Pulmonary artery endothelial cell (primary cell): ENCODE measurements at places on chromosomes 2 and 18.

- no peak for DNase-seq
Measured at GRCh38 chr2:168328421-168328820, 81.0 kb upstream of the STK39 start.

- no peak for DNase-seq
Measured at GRCh38 chr18:22186484-22186971, 17.1 kb downstream of the GATA6 start.

- DNase-seq, result no peak
Measured at GRCh38 chr2:153213022-153213421, 265.5 kb downstream of the RPRM start.

DNA sequence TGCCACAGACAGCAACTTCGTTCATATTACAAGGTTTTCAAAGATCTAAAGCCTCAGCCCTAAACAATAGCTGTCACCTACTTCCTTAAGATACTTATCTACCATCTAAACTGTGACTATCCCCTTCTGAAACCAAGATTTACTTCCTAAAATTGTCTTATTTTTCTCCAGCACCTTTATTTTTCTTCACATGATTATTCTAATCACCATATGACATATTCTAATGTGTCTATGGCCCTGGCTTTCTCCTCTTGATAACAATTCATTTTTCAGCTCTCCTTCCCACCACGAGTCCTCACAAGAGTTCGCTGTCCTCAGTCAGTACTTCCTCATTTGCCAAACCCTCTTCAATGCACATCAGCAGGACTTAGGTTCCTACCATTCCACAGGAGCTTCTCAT, 53.9 kb downstream of the RTTN start:
- DNase-seq, result no peak

GRCh38 chr2:48529676-48530032, 300 bp upstream of the STON1 start:
- DNase-seq, result no peak

GRCh38 chr18:49761771-49762170, 51.6 kb downstream of the ACAA2 start:
- no peak for DNase-seq

- no peak for DNase-seq
Measured at GRCh38 chr2:215301994-215302393, 9.9 kb upstream of the ATIC start.

- DNase-seq, result no peak
Measured at GRCh38 chr2:136310005-136310495, 192.1 kb upstream of the CXCR4 start.

DNA sequence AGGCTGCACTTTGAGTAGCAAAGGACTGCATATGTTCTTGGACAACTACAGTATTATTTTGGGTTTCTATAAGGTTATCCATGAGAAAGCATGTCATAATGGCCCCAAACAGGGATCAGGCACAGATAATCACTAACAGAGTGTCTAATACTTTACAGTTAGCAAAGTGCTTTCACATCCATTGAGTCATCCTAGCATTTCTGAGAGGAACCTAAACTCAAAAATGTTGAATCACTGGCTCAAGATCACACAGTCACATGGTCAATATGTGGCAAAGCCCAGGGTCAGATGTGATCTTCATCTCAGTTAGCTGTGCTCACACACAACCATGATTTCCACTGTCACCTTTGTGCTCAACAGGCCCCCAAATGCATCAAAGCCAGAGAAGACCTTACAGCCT, 156.1 kb upstream of the VRK2 start:
- no peak for DNase-seq

- no peak for DNase-seq
Measured at GRCh38 chr2:232203166-232203891, 175.2 kb upstream of the ALPP start.

GRCh38 chr2:20524412-20525040, 77.7 kb downstream of the RHOB start:
- no peak for DNase-seq

DNA sequence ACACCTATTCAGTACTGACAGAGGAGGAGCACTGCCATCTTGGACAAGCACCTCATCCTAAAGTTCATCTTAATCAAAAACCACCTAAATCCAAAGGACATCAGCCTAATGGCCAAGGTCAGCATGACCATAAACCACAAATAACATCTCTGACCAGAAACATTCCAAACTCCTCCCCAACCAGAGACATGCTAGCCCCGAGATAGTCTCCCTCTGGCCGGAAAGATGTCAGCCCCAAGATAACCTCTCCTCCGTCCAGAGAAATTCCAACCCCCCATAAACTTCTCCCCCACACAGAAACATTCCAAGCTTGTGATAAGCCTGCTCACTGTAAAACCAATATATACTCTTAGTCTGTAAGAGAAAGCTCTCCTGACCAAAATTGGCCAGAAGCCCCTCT, 260.6 kb downstream of the CLIP4 start:
- DNase-seq, result no peak

DNA sequence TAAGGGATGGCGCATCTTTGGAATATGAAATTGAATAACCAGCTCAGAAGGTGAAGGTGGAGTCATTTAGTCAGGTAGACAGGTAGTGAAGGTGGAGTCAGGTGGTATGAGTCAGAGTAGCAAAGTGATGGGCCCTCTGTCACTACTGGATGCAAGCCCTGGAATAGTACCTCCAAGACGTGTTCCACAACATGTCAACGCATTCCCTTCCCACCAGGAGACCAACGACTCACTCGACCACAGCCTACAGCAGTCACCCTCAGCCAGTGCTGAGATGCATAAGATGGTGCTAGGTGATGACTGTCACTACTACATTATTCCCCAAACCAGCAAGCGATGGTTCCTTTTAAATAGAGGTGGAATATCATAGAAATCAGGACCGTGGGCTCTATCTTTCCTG, 6.8 kb downstream of the CPLX4 start:
- DNase-seq, result no peak

DNA sequence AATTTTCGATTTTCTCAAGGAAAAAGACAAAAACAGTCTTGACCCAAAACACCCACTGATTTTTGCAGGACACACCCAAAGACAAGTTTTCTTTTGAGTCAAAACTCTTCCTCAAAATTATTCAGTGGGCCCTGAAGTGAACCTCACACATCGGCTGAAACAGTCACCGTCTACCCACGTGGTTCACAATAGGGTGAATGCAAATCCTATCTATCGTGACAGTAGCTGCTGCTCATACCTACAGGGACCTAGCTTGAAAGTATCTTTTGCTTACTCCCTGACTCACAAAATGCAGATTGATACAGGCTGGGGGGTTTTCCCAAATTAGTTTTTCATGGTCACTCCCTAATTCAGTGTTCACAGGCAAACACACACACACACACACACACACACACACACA, 10.7 kb upstream of the CD226 start:
- no peak for DNase-seq

DNA sequence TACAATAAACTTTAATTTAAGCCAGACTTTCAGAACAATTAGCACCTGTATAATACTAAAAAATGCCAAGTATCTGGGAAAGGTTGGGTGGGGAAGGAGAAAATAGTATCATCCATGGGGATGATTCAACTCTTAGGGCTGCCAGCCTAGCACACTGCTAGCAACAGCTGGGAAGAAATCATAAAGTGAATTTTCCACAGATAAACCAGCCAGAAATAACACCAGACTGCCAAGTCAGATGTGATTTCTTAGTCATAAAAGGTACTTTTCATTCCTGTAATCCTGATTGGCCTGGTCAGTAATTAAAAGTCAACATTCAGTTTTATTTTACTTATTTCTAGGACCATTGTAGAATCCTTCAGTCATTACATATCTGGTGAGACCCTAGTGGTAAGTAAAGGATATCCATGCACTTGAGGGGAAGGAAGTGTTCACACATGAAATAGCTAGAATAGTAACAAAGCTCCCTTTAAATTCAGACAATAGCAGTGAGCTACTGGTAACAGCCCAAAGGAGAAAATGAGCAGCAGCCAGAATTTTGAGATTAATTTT, 59.4 kb downstream of the LIMS1 start:
- peak; percentile 53 for DNase-seq

- no peak for DNase-seq
Measured at GRCh38 chr2:6408057-6408456, 457.6 kb downstream of the CMPK2 start.

GRCh38 chr2:174786066-174786725, 21.9 kb upstream of the CHRNA1 start:
- DNase-seq, result peak; percentile 56

DNA sequence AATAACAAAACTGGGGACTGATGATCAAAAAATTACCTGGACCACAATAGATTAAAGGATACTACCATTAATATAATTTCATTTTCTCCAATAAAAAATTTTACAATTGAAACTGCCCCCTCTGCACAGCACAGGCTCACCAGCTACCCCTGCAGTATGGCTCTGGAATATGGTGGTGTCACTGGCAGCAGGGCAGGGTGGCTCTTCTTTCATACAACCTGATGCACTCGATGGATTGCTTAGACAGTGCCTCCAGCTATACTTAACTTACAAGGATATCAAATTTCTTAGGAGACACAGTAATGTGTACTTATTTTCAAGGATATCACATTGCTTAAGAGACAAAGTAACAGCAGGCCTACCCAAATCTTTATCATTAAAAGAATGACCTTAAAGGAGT, 124.0 kb downstream of the PRELID3A start:
- no peak for DNase-seq

DNA sequence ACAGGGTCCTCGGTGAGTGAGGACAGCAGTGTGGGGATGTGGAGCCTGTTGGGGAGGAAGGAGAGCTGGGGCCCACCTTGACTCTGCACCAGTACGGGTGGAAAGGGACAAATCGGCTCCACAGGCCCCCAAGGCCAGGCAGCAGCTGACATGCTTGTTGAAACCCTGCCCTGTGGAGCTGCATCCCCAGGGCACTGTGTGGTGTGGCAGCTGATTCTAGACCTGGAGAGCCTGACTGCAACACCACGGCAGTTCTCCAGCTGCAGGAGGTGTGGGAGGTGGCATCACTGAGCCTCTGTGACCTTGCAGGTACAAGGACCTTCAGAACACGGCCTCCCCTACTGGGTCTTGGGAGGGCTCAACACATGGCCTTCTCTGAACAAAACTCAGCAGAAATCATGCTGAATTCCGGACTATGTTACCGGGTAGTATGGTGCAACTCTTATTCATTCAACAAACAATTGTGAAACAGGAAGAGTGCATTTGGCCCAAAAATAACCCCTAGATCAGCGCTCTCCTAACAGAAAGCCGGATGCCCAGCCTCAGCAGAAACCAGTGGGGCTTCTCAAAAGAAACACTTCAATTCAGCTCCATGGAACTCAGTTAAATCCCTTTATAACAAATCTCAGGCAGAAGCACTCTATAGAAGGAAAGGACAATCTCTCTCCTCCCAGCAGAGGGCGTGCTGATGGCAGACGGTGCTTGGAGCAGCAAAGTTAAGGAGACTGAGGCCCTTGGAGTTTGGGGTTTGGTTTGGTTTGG, 104.4 kb upstream of the SALL3 start:
- DNase-seq, result no peak

DNA sequence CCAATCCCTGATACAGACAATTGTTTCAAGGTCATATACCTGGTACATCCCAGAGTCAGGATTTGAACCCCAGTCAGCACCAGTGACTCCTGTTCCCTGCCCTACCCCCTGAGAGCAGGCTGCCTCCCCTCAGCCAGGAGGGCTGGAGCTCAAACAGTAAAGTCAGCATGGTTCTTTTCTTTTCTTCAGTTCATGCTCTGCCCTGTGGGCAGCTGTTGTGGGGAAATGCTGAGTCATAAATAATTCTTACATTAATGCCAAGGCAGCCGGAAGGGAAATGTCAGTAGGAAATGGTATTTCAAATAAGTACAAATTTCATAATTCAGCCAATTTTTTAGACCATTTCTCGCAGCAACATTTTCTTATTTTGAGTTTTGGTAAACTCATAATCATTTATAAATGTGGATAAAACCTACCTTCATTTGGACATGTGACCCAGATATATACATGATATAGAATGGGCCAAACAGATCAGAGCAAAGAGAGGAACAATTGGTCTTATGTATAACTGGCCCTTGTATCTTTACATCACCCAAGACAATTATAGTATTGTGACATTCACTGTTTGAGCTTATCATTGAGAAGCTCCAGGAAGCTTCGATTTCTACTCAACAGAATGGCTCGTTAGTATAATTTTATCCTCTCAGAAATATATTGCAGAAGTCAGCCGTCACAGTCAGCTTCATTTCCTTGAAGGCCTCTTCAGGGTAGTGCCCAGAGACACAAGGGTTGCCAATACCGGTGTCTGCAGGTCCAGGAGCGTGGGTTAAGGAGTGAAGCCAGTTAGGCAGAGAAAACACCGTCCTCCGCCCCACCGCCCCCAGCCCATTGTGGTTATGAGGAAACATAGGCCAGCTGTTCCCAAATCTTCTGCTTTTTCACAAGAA, 28.0 kb upstream of the SCYGR1 start:
- peak; percentile 53 for DNase-seq

DNA sequence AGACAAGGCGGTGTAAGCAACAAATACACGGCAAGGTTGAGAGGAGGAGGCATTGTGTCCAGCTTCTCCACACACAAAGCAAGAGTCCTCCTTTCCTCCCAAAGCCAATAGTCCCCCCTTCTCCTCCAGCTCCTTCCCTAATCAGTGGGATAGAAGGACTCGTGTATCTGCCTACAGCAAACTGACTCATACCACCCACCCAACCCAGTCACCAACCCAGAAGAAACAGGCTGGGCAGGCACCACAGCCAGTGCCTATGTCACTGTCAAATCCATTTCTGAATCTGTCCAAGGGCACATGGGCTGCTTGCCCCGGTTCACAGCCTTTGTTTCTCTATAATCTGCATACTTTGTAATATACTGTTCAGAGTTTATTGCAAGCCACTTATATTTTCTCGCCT, 19.2 kb upstream of the NMS start:
- DNase-seq, result no peak

GRCh38 chr2:231612109-231612455, 19.4 kb downstream of the TEX44 start:
- no peak for DNase-seq

- no peak for DNase-seq
Measured at GRCh38 chr18:10090668-10091067, 176.9 kb downstream of the VAPA start.

- DNase-seq, result no peak
Measured at GRCh38 chr2:148876202-148876594, 1.2 kb downstream of the KIF5C start.
